ENCODE measurements at places on chromosomes 7 and 10.

- no peak for DNase-seq
Observed at GRCh38 chr7:24158975-24159374, 125.0 kb upstream of the NPY start.

DNA sequence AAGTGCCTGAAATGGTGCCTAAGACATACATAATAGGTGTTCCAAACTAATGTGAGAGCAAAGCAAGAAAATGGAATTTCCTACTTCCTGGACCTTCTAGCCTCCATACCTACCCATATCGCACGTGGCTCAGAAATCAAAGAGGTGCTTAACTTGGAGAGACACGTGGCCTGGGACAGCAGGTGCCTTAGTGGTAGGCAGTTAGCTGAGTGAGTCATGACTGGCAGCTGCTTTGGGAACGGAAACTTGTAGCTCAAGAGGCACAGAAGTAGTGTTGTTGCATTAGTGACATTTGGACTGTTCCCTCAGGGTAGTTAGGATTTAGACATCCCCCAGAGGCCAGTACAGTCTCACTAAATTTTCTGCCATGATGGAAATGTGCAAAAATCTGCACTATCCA, 12.0 kb upstream of the BMPER start:
- DNase-seq: no peak

- peak; percentile 91 for DNase-seq
Observed at GRCh38 chr7:102390697-102391484, 5.3 kb upstream of the PRKRIP1 start.

DNA sequence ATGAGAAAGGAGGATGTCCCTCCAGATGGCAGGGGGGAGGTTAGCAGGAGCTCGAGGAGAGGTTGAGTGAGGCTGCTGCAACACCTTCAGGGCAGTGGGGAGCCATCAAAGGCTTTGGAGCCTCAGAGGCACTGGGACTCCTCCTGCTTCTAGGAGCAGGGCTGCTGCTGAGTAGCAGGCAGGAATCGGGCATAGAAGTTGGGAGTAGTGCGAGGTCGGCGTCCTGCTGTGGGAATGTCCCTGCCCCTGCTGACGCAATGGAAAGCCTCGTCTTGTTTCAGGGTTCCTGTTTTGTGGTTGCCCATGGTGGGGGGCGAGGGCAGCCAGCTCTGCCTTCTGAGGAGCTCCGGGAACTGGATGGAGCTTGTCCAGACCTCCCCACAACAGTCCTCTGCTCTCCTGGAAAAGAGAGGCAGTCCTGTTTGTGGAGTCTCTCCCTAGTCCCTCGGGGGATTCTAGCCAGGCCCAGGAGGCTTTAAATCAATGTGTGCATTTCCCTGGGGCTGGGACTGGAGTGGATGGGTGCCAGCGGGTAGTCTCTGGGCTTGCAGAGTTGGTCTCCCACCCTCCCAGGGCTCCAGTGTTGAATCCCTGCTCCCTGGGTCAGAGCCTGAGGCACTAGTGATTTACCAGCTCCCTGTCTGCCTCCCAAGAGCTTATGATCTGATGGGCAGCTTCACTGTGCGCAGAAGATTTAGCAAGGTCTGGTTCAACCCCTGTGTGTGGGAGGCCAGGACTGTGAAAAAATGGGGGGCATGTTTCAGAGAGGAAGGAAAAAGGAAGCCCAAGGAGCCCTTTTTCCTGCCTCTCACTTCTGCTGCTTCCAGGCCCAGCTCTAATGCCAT, 98.7 kb upstream of the PPIF start:
- peak; percentile 86 for DNase-seq

DNA sequence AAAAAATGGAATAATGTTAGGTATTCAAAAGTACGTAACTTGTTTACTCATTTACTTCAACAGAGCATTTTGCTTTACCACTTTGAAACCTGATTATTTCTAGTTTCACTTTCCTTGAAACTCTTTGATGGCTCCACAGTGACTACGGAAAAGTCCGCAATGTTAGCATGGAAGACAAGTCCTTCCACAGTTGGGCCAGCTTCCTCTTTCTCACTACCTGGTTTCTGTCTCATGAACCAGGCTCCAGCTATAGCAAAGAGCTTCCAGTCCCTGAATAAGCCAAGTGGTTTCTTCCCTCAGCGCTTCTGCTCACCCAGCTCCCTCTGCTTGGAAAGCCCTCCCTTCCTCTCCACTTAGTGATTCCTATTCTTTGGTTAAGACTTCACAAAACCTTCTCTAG, 44.8 kb upstream of the SLC16A12 start:
- no peak for DNase-seq
